ENCODE measurements at places on chromosomes 16 and 17.

DNA sequence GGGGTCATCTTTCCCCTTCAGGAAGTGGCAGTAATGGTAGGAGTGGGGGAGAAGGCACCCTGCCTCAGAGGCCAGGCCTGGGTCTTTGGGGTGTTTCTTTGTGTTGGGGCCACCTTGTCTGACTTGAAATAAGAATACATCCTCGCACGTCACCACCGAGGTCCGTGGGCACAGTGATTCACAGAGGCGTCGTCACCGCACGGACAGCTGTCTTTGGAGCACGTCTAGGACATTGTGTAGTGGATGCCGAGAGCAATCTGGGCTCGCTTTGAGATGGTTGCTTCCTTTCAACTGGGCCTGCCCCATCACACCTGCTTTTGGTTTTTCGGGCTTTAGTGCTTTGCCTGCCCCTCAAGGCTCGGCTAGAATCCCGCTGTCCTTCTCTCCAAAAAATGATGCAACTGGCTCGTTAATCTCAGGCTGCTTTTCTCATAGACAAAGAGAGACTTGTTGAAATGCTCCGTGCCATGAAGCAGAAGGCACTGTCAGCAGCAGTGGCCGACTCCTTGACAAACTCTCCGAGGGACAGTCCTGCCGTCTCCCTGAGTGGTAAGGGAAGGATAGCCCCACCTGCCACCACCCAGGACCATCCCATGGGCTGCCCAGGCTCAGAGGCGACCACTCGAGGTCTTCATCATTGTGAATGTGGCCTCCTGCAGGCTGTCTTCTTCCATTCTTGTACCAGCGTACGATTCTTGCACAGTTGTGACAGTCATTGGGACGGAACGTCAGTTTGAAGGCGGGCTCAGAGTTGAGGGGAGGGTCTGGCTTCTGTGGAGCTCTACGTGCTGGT is 24.0 kb downstream of the GINS2 start:
- no peak for DNase-seq

GRCh38 chr17:82217120-82217529 is 4.5 kb upstream of the CCDC57 start:
- no peak for DNase-seq

- DNase-seq, result no peak
Measured at GRCh38 chr17:34283571-34283970, 2.0 kb upstream of the CCL11 start.

- DNase-seq, result no peak
Measured at GRCh38 chr17:69555056-69555455, 140.6 kb downstream of the MAP2K6 start.

GRCh38 chr16:49824593-49824992 is 31.3 kb downstream of the ZNF423 start:
- no peak for DNase-seq

DNA sequence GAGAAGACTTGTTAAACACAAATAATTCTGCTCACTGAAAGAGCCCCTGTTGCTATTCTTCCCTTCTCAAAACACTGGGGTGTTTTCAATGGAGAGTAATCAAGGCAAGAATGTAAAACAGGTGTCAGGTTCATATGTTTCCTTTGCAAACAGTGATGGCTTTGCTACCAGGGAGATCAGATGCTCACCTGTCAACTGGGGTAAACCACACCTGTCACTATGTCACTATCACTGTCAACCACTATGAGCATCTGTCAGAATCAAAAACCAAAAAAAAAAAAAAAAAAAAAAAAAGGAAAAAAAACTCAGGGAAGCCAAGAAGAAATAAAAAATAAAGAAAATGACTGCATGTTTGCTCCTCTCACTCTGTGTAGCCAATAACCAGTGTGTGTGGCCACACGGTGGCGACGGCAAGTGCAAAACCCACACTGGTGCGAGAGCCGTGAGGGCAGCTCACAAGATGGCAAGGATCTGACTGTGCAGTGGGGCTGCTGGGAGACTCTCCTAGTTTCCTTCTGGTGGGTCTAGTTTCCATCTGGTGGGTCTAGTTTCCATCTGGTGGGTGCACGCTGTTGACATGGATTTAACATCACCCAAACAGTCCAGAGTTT is 22.7 kb downstream of the USP22 start:
- DNase-seq, result peak; percentile 45

DNA sequence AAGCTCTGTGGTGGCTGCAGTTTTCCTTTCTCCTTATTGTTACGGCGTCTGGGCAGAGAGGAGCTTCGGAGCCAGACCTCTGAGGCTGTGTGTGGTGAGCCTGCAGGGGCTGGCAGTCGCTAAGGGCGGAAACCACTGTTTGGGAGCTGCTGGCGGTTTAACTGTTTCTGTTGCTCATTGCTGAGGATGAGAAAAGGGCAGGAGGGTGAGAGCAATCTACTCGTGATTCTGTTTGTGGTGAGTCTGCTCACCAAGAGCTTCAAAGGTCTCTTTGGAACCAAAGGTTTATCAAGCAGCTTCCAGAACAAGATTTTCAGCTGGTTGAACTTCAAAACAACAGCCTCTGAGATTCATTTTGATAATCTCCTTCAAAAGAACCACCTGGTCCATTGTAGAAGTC is 143.9 kb downstream of the ANKFN1 start:
- DNase-seq, result peak; percentile 12

GRCh38 chr17:80872001-80872500 is 119.6 kb upstream of the CHMP6 start:
- no peak for DNase-seq
